Articular chondrocyte of knee joint (primary cell): ENCODE measurements at places on chromosomes 7 and 10. TPM values are rescaled to one million over a fixed set of nuclear protein-coding genes. Genes with fewer than 3 reads are reported as not detected.

Gene GRID2IP
- under 0.01 and 0.11 TPM in 2 replicates for total RNA-seq

Gene TUBB8
- not detected in 2 replicates for total RNA-seq

Gene LBX1
- total RNA-seq, result not detected in 2 replicates

Gene CYP26C1
- 0.11 and 0.26 TPM in 2 replicates for total RNA-seq

Gene C10orf105
- total RNA-seq, result 1.8 and 2.9 TPM in 2 replicates

Gene CHN2
- total RNA-seq, result 0.32 TPM in 1 of 2 replicates, not detected in the other

Gene VWDE
- 0.11 TPM in 1 of 2 replicates, not detected in the other for total RNA-seq

Gene ENTPD1
- total RNA-seq, result 0.26 and 0.32 TPM in 2 replicates

Gene COL26A1
- 0.13 and 0.22 TPM in 2 replicates for total RNA-seq

Gene LIPK
- total RNA-seq, result not detected in 2 replicates

Gene GJD4
- total RNA-seq, result 0.22 TPM in 1 of 2 replicates, not detected in the other

Gene PNLIPRP2
- total RNA-seq, result not detected in 2 replicates

Gene TACR2
- total RNA-seq, result 0.22 and 0.26 TPM in 2 replicates

Gene XRCC2
- total RNA-seq, result 1.4 and 2.5 TPM in 2 replicates

Gene CLRN3
- not detected in 2 replicates for total RNA-seq

Gene FAM25G
- not detected in 2 replicates for total RNA-seq

Gene GALNT17
- under 0.01 and 0.26 TPM in 2 replicates for total RNA-seq

Gene TPST1
- 58.7 and 65.7 TPM in 2 replicates for total RNA-seq

Gene LRIT1
- not detected in 2 replicates for total RNA-seq

Gene TAS2R3
- total RNA-seq, result 2.9 and 4.1 TPM in 2 replicates

Gene KIF5B
- 134 and 144 TPM in 2 replicates for total RNA-seq
